Stimulated activated CD4-positive, alpha-beta T cell treated with anti-CD3 and anti-CD28 coated beads, TNF-alpha, amount 100 ng/mL, for 1 hour (primary cell): ENCODE measurements at places on chromosomes 5 and 9.

DNA sequence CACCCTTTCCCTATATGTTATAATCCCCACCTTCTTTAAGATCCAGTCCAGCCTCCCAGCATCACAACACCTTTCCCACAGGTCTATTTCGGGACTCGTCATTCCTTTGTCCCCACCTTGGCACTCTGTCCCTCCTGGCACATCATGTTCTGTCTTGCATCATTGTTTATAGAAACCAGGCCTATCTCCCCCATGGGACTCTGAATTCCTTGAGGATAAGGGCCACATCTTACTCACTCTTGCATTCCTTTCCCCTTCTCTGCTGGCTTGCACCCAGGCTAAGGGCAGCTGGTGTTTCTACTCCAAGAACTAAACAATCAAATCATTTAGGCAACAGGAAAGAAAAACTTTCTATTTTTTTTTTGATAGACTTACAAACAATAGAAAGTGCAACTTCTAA is 205.7 kb downstream of the AGTPBP1 start:
- DNase-seq: no peak

GRCh38 chr5:67221487-67222242 is 25.1 kb upstream of the CD180 start:
- DNase-seq: no peak

- no peak for DNase-seq
Observed at GRCh38 chr9:129006328-129007034, 21.6 kb downstream of the SH3GLB2 start.

GRCh38 chr5:108461628-108462367 is 79.9 kb upstream of the FBXL17 start:
- DNase-seq: no peak

- no peak for DNase-seq
Observed at GRCh38 chr9:76572151-76572550, 113.2 kb downstream of the GCNT1 start.

- no peak for DNase-seq
Observed at GRCh38 chr5:1516615-1517601, 6.9 kb downstream of the LPCAT1 start.

DNA sequence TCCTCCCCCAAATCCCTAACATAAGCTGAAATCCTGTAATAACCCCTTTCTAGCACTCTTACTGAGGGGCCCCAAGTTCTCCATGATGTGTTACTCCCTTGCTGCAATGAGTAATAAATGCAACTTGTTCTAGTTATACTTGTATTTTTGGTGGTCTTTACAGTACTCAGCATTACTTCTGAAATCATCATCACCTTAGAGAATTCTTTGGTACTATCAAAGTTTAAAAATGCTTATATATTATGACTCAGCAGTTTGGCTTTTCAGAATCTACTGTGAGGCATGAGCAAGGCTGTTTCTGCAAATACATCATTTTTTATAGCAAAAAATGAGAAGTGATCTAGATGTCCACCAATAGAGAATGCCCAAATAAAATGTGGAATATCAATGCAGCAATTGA is 20.7 kb upstream of the ROPN1L start:
- DNase-seq: no peak

- DNase-seq: no peak
Observed at GRCh38 chr5:134007581-134008265, 2.9 kb upstream of the VDAC1 start.

GRCh38 chr5:180519098-180519497 is 24.9 kb downstream of the CNOT6 start:
- no peak for DNase-seq

GRCh38 chr5:176366232-176366894 is 1.1 kb downstream of the ARL10 start:
- no peak for DNase-seq

GRCh38 chr5:140054086-140054689 is 11.1 kb upstream of the NRG2 start:
- no peak for DNase-seq

- DNase-seq: no peak
Observed at GRCh38 chr5:142872217-142872616, 102.0 kb downstream of the ARHGAP26 start.

DNA sequence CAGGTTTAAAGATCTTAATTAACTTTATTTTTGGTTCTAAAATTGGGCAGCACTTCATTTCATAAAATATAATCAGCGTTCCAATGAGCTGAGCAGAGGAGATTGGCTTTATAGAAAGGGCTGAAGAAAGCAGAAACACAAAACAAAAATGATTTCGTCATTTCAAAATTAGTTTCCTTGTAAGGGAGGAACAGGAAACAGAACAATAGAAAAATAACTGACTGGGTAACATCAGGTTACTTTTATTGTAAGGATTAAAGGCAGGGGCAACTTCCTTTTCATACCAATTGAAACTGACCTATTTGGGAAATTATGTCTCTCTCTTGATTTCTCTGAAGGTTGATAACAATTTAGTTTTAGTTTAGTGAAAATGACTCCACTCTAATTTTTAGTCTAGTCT is 157.1 kb downstream of the ATP10B start:
- no peak for DNase-seq

- DNase-seq: no peak
Observed at GRCh38 chr5:173473288-173473687, 143.2 kb downstream of the BOD1 start.

GRCh38 chr5:172424111-172424490 is 30.2 kb downstream of the SH3PXD2B start:
- DNase-seq: no peak

DNA sequence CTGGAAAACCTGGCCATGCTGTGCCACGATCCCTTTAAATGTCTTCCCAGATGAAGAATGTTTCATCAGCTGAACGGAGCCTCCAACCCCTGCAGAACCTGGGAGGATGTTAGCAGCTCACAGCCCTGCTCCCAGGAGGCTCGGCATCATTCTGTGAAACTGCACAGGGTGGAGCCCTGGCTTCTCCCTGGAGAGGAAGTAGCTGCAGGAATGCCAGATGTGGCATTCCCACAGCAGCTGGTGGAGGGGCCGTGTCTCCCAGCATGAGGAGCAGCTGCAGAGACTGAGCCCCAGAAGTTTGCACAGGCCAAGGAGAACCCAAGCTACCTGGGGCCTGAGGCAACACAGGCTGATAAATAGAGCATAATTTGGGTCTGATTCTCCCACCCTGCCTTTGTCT is 165.8 kb upstream of the MAP3K1 start:
- DNase-seq: no peak

DNA sequence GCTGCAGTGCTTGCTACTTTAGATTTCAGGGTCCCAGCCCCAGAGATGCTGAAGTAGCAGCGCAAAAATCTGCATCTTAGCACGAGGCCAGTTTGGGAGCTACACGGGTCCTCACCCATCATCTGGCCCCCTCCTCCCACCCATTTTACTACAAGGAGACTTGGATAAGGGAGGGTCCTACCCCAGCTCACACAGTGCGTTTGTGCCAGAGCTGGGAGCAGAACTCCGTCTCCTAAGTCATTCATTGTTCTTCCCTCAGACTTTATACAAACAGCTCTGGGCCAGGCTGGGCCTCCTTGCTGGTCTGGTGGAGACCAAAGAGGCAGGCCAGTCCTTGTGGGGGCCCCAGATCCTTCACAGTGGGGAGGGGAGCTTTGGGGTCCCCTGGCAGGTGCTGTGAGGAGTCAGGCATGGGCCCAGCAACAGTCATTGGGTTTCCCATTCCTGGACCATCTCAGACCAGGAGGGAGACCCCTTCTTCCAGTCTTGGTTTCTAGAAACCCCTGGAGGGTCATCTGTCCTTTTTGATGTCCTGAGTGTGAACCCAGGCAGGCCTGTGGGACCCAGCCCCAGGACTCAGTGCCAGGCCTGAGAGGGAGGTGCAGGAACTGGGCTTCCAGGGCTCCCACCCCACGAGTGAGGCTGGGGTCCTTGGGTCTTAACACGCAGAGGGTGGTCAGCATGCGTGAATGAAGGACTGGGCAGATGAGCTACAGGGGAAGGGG is 2.3 kb upstream of the IL17B start:
- no peak for DNase-seq

DNA sequence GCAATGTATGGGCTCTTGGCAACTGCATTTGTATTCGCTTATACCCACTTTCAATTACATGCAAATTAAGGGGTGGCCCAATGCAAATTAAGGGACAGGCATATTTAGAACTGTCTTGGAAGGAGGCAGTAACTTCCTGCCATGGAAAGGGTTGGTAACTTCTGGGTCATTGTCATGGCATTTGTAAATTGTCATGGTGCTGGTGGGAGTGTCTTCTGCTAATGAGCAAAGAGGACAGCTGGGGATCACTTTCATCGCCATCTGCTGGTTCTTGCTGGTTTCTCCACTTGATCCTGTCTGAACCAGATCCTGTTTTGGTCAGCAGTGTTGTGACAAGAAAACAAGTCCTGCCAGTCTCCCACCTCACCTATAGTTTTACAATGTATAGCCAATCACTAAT is 23.3 kb upstream of the UGT3A2 start:
- DNase-seq: no peak

DNA sequence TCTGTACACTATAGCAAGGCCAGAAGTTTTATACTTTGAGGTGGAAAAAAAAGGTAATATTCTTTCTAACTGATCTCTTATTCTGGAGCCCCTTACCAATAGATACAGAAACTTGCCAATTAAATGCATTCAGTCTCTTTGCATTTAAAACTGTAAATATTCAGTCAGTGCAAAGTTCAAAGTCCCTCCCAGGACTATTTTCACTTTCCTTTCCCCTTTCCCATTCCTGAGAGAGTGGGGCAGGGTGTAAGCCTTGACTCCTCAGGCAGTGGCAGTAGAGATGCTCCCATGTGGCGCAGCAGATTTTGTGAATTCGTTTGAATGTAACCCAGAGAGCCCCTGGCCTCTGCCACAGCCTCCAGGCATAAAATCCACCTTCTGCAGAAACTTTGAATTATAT is 29.9 kb downstream of the CETN3 start:
- no peak for DNase-seq

DNA sequence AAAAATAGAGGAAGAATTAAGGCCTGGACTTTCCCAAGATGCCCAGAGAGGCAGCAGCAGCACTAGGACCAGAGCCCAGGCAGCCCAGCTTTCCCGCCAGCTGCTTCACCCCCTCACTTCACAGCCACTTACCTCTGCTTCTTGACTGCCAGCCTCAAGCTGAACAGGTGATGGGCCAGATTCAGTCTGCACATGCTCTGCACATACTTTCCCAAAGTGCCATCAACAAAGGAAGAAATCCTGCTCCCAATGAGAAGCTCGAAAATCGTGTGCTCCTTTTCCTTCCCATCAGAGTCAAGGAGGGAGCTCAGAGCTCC is 4.1 kb upstream of the SLC25A48 start:
- DNase-seq: no peak

DNA sequence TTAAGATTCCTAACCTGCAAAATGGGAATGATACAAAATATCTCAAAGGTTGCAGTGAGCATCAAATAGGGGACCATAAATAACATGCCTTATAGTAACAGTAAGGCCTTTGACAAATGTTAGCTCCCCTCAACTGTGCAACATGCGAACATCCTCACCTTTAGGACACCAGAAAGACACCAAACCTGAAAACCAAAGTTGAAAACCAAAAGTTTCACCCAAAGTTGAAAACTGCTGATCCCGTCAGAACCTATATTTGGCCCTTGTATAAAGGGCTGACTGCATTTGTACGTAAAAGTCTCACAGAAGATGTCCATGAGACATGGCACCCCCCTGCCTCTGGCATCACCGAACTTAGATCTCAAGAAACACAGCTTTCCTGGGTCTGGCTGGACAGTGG is 12.1 kb downstream of the CDK5RAP2 start:
- no peak for DNase-seq

GRCh38 chr9:86330186-86330585 is 24.0 kb downstream of the TUT7 start:
- no peak for DNase-seq

- DNase-seq: no peak
Observed at GRCh38 chr9:16728137-16728508, 142.3 kb downstream of the BNC2 start.

- DNase-seq: no peak
Observed at GRCh38 chr5:75435096-75435495, 76.3 kb downstream of the CERT1 start.

DNA sequence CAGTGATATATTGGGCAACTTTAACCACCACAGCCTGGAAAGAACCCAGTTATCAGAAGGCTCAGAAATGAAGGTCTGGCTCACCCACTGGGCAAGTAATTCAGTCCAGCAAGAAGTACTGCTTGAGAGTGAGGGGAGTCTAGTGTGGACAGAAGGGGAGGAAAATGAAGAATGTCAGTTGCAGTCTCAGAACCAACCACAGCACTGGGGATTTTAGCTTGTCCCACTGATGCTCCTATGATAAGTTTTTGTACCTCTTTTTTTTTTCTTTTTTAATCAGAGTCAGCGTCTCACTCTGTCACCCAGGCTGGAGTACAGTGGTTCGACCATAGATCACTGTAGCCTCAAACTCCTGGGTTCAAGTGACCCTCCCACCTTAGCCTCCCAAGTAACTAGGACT is 9.4 kb upstream of the CD72 start:
- DNase-seq: no peak

DNA sequence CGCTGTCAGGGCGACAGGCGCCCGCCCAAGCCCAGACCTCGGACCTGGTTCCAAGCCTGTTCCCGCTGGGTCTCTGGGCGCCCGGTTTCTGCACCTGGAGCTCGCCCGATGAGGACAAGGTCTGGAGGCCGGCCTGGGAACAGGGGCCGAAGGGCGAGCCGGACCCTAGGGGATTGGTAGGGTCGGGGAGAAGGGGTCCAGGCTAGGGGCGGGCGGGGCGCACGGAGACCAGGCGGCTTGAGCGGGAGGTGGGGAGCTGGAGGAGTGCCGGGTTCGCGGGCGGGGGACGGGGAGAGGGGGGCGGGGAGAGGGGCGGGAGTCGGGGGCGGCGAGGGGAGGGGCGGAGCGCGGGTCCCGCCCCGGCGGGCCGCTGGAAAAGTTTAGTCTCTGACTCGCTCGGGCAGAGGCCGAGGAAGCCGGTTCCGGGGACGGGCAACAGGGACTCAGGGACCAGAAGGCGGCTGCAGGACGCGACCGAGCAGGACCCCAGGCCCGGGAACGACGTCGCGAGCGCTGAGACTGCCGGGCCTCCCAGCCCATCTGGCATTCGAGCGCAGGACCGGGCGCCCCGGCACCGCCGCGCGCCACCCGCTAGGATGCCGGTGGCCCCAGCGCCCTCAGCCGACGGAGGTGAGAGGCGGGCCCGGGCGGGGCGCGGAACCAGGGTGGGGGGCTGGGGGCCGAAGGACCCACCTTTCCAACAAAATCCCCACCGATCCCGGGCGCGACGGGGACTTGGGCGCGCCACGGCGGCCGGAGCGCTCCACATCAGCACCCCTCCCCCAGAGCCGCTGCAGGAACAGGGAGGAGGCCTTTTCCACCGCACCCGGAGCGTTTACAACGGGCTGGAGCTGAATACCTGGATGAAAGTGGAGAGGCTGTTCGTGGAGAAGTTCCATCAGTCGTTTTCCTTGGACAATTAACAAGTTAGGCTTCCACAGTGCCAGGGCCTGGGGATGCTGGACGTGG is at the start of gene S1PR3:
TSS of gene S1PR3 (plus strand) at position 403 of the 969 bp plus-strand sequence. CDS start 9,733 bp downstream, outside the sequence.
- peak; percentile 29 for DNase-seq

- no peak for DNase-seq
Observed at GRCh38 chr9:105515811-105516413, 42.0 kb upstream of the FKTN start.

- no peak for DNase-seq
Observed at GRCh38 chr5:177365845-177366527, 8.3 kb downstream of the RGS14 start.

- no peak for DNase-seq
Observed at GRCh38 chr9:127166651-127167524, 44.5 kb upstream of the ANGPTL2 start.
